ENCODE measurements at places on chromosomes 3 and 15.

- no peak for DNase-seq
Observed at GRCh38 chr3:107208796-107209195, 168.4 kb upstream of the CCDC54 start.

DNA sequence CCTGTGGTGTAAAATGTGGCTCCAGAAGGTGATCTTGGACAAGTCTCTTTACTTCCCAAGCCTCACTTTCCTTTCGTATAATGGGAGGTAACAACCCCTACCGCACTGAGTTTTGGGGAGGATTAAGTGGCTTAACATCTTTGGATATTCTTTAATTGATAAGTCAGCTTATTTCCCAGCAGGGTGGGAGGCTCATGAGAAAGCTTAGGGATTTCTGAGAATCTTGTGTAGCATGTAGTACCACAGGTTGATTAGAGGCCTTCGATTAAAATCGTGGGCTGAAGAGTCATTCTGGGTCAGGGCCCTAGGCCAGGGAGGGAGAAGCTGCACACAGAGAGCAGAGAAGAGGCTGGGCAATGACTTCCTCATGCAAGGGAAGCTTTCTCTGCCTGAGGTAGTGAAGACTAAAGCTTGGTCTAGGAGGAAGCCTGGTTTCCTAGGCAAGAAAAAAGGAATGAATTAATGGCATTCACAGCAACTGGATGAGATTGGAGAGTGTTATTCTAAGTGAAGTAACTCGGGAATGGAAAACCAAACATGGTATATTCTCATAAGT, 1.5 kb upstream of the NMNAT3 start:
- no peak for DNase-seq

GRCh38 chr15:91867581-91868026, 14.1 kb downstream of the SLCO3A1 start:
- peak; percentile 73 for DNase-seq

GRCh38 chr3:34016925-34017587, 218.6 kb downstream of the PDCD6IP start:
- no peak for DNase-seq

DNA sequence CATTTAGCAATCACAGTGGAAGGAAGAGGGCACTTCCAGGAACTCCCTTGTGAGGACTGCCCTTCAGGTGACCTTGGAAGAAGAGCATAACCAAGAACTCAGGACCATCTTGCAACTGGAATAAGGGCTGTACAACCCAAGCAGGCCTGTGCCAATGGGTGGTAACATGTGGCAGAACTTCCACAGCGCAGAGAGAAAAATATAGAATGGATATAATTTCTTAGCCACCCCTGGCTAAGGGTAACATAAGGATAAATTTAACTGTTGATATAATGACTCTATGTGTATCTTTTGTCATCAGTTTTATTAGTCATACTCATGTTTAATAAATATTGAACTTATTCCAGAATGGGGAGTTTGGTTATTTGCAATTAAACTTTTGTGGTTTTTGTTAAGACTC, 13.4 kb upstream of the MFSD1 start:
- DNase-seq, result no peak

DNA sequence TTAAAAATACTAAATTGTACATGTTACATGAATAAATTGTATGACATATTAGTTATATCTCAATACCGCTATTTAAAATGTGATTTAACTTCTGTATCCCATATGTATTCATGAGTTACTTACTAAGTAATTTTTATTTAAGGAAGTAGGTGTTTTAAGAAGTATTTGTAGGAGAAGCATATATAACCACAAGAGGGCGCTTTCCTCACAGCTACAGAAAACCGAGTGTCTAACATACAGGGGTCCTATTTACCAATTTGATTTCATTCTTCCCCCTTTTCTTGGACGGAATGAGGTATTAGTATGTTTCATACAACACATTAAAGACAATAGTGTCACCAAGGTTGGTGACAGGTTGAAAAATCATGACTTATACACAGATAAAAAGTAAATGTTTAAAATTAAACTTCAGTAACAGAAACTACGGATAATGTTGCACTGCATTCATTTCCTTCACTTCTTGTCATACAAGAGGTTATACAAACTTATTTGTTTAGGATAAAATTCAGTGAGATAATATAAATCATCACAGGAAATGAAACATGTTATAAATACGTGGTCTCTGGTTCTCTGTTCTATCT, 253.6 kb downstream of the MAGI1 start:
- DNase-seq, result no peak

DNA sequence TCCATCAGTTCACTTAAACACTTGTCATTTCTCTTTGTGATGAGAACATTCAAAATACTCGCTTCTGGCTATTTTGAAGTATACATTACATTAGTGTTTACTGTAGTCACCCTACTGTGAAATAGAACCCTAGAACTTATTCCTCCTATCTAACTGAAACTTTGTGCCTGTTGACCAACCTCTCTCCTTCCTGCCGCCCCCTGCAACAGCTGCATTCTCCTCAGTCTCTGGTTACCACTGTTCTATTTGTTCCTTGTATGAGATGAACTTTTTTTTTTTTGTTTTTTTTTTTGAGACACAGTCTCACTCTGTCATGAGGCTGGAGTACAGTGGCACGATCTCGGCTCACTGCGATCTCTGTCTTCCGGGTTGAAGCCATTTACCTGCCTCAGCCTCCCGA, 2.9 kb downstream of the RAD51 start:
- no peak for DNase-seq

DNA sequence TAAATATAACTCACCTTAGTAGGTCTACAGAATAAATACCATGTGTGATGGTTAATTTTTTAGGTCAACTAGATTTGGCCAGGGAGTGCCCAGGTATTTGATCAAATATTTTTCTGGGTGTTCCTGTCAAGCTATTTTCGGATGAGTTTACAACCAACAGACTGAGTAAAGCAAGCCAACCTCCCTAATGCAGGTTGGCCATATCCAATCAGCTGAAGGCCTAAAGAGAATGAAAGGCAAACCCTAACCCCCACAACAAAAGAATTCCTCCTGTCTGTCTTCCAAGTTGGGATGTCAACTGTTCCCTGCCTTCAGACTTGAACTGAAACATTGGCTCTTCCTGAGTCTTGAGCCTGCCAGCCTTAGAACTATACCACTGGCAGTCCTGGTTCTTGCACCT, 28.6 kb downstream of the TASOR start:
- no peak for DNase-seq

DNA sequence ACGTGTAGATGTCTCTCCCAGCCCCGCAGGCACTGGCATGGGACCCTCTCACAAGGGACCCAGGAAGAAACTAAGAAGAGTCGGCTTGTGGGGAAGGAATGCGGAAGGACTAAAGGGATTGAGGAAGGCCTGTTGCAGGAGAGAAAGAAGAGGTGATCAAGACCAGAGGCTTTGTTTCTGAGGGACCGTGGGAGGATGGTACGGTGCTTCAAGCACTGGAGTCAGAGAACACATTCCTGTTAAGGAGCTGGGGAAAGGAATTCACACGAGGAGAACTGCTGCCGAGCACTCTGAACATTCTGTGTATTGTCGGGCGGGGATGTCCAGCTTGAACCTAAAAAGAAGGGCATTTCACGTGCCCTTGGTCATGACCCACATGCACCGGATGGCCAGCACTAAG, 91.4 kb downstream of the TAMM41 start:
- no peak for DNase-seq

DNA sequence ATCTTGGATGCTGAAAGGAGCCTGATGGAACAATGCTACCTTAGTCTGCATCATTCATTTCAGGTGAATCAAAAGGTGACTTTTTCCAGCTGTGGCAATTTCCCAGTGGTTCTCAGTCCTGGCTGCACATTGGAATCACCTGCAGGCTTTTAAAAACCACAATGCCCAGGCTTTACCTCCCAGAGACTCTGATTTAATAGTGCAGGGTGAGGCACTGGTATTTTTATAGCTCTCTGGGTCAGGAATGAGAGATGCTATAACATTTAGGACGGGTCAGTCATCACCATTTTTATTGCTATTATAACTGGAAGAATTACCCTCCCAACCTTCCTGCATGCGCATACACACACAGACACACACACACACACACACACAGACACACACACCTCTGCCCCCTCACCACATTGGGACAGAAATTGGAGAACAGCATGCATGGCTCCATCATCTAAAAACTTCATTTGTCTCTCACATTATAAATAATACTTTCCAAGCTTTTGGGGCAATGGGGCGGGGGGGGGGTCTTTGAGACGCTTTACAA, 41.1 kb downstream of the LARP6 start:
- no peak for DNase-seq

GRCh38 chr3:42493126-42493797, 9.2 kb upstream of the VIPR1 start:
- no peak for DNase-seq

DNA sequence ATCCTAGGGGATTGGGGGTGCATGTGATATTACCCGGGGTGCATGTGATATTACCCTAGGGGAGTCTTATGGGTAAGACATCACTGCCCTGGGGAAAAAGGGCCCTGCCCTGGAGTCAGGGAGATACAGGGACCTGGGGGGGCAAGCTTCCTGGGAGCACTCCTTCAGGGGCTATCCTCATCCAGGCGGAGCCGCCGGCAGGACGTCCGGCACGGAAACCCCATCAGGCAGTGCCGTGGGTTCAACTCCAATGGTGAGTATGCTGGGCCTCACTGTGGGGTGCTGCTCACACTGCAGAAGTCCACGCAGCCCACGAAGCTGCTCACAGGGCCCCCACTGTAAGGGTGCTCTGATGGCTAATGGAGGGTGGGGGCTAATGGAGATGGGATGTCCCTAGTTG, 5.3 kb upstream of the GNAT1 start:
- peak; percentile 30 for DNase-seq

DNA sequence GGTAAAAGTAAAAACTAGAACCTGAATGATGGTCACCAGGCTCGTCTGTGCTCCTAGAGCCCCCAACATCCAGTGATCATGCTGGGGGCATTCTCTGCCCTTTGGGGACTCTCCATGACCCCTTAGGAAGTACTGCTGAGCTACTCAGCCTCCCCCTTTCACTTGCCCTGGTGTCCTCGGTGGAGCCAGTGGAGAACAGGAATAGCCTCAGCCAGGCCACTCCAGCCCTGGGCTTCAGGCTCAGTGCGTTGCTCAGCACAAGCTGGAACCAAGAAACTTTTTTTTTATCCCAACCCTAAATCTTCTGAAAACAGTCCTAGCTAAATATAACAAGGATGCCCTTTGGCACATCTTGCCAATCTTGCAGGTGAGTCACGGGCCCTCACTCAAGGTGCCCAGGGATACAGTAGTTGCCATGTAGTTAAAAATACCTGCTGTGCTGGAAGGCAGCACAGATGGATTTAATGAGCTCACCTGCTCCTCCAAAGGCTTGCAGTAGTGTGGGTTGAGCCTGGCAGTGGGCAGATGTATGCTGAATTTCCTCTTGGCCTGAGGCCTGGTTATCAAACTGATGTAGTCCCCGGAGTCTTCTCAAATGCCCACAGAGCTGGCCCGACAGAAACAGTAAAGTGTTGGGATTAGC, 46.9 kb upstream of the TMEM158 start:
- DNase-seq, result no peak

- no peak for DNase-seq
Observed at GRCh38 chr3:13004376-13004775, 68.9 kb downstream of the IQSEC1 start.

DNA sequence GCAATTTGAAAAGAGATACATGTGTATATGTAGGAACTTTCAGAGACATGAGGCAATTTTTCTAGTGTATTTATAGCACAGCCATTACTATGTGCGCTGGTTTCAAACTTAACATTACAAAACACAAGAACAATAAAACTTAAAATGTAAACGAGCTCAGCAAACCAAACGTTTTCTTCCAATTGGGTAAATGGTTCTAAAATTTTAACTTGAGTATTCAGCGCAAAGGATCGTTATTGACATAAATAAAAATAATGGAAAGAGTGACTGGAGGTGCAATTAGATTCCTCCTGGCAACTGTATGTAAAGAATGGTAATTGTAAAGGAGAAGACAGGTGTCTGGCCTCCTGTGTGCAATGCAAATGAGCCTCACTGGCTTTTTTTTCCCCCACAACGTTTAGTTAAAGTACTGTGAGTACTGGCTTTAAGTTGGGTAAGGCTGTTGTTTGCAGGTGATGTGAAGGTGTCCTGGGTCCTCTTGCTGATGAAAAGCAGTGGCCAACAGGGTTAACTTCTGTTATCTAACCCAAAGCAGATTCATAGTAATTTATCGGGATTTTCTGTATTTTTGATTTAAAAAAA, 14.1 kb upstream of the GADL1 start:
- DNase-seq, result no peak

- DNase-seq, result no peak
Observed at GRCh38 chr3:158819282-158819681, 17.4 kb downstream of the MFSD1 start.

DNA sequence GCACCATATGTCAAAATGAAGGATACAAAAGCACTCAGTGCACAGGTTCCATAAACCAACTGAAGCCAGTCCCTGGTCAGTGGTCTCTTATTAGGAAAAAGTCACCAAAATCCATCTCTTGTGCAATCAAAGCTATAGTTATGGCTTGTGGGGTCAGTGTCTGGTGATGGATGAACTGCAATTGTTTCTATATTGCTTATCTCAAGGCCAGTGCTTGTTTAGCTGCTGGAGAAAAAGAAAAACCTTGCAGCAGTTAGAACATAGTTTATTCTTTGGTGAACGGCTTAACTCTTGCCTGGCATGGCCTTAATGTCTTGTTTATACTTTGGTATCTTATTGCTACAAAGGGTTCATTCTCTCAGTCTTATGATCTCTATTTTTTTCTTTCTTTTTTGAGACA, 2.9 kb upstream of the UQCRC1 start:
- no peak for DNase-seq

DNA sequence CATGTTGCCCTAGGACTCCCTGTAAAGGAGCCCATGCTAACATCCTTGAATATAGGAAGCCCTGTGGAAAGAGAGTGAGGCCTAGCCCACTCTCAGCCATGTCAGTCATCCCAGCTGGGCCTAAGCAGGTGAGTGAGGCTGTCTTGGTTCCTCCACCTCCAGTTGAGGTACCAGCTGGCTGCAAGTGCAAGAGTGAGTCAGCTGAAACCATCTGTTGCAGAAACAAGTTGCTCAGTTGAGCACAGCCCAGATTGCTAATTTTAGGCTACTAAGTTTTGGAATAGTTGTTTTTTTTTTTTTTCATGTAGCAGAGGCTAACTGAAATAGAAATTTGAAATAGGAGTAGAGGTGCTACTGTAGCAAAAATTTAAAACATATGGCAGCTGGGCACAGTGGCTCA, 43.7 kb upstream of the ADPGK start:
- no peak for DNase-seq

- no peak for DNase-seq
Observed at GRCh38 chr15:69154684-69155083, 5.8 kb upstream of the GLCE start.
